Keratinocyte (primary cell): ENCODE measurements at places on chromosomes 12 and 14.
A peak's percentile ranks its signal among the peaks of the same experiment; 100 is the strongest.

DNA sequence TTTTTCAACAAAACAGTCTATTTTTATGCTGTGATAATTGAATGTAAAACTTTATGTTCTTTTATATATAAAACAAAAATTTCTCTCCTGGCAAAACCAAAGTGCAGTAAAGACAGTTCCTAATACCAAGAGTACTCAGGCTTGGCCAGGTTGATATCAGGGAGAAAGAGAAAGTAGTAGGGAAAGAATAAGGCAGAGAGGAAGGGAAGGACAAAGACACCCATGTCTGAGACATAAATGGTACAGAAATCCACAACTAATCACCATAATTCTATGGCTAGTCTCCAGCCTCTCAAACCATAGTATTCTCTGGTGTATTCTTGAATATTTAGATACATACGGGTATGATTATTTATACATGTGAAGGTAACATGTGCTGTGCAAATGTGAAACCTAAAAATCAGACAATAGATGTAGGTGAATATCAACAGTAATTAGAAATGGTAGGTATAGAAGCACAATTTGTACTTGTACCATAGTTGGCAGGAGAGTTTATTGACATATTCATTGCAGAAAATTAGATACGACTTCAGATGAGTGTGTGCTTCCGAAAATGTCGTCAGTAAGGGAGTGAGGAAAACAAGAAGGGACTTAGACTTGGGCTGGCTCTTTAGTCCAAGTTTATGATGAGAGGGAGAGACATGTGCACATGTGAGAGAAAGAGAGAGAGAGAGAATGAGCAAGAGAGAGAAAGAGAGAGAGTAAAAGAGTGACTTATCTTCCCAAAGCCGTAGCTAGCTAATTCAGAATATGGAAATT lies 230.8 kb upstream of the NPAS3 start:
- no peaks in the 10 kb centered on the region for H3K4me1 ChIP-seq
- H3K27me3 ChIP-seq: no peaks in the 10 kb centered on the region
- no peak overlapping the region for H3K27ac ChIP-seq
- no peak for DNase-seq

DNA sequence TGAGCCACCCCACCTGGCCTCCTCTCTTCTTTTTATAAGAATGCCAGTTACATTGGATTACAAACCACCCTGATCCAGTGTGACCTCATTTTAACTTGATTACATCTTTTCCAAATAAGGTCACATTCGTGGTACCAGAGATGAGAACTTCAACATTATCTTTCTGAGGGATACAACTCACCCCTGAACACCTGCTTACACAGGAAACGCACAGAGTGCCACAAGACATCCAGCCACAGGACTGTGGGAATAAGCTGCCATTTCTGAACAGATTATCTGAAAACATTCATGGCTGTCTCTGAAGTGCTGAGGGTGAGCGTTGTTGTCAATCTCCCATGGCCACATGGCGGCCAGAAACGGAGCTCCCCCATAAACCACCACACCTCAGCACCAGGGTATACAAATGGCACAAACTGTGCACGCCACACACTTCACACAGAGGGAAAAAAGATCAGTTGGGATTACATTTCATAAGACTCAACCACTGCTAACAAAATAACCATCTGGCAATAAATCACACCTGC lies 23.7 kb downstream of the FOXN3 start:
- no peaks in the 10 kb centered on the region for H3K27me3 ChIP-seq
- no peaks in the 10 kb centered on the region for H3K4me1 ChIP-seq
- no peak overlapping the region for H3K27ac ChIP-seq
- no peaks in the 10 kb centered on the region for H3K36me3 ChIP-seq
- H3K4me3 ChIP-seq: no peak overlapping the region

GRCh38 chr14:70045310-70045709 lies 143.4 kb downstream of the SLC8A3 start:
- H3K4me3 ChIP-seq: no peak overlapping the region
- H3K36me3 ChIP-seq: no peaks in the 10 kb centered on the region
- no peak overlapping the region for H3K27ac ChIP-seq
- H3K4me1 ChIP-seq: peaks cover 3% of the 10 kb centered on the region
- peaks cover 4% of the 10 kb centered on the region for H3K27me3 ChIP-seq
- DNase-seq: no peak

- H3K36me3 ChIP-seq: peaks cover 28% of the 10 kb centered on the region
- H3K4me3 ChIP-seq: no peak overlapping the region
- H3K27ac ChIP-seq: no peak overlapping the region
These were observed 64.8 kb upstream of the YARS2 start for GRCh38 chr12:32820376-32820931.

DNA sequence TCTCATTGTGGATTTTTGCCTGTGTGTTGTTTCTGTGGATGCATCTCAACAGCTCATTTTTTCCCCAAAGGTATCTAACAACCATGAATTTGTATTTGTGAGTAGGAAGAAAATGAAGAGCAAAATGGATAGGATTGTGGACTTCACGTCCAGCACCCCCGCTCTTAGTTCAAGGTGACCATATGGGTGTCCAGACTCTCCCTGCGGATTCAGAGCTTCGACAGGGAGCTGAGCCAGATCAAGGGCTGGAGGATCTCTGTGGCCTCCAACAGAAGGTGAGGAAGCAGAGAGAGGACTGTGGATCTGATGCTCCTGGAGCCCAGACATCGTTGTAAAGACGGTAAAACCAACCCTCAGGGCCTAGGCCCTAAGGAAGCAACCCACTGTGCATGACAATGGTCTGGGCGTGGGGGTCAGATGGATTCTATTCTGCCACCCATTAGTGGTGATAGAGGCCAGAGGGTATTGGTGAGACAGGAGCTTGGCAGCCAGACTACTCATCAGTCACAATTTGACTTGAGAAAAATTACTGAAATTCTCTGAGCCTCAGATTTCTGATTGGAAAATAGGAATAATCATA lies 659.7 kb upstream of the TMEM132C start:
- no peak overlapping the region for H3K4me3 ChIP-seq
- no peak for DNase-seq
- H3K4me1 ChIP-seq: no peaks in the 10 kb centered on the region
- H3K36me3 ChIP-seq: no peaks in the 10 kb centered on the region

- H3K27me3 ChIP-seq: no peaks in the 10 kb centered on the region
- H3K4me3 ChIP-seq: no peak overlapping the region
- H3K27ac ChIP-seq: peak overlapping the region; percentile 82
- H3K4me1 ChIP-seq: peaks cover 37% of the 10 kb centered on the region
- no peak for DNase-seq
These were observed 7.6 kb upstream of the PTPRB start for GRCh38 chr12:70644861-70645260.

DNA sequence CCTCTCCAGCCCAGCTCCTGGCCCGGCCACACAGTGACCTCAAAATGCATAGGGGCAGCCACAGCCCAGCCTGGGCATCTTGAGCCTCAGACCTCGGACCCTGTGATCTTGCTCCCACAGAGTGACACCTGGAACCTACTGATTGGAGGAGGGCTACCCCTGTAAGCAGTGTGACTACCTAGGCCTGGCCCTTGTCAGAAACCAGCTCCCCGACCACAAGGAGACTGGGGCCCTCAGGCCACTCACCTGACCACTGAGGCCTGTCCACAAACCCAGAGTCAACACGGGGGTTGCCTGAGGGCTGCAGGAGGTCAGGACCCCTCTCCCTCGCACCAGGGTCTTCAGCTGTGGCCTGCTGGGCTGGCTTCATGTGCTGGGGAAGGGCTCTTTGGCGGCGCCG lies 9.0 kb downstream of the ANHX start:
- H3K4me1 ChIP-seq: no peaks in the 10 kb centered on the region
- no peak for DNase-seq
- no peak overlapping the region for H3K27ac ChIP-seq
- H3K4me3 ChIP-seq: no peak overlapping the region

- no peaks in the 10 kb centered on the region for H3K36me3 ChIP-seq
- H3K27ac ChIP-seq: no peak overlapping the region
- H3K4me3 ChIP-seq: no peak overlapping the region
- no peaks in the 10 kb centered on the region for H3K27me3 ChIP-seq
- no peaks in the 10 kb centered on the region for H3K4me1 ChIP-seq
- DNase-seq: no peak
These were observed 16.9 kb upstream of the PPP4R4 start for GRCh38 chr14:94157197-94157596.

GRCh38 chr14:64604881-64605280 lies 55.1 kb downstream of the PPP1R36 start:
- H3K36me3 ChIP-seq: no peaks in the 10 kb centered on the region
- no peak overlapping the region for H3K4me3 ChIP-seq
- H3K4me1 ChIP-seq: peaks cover 35% of the 10 kb centered on the region
- H3K27ac ChIP-seq: peak overlapping the region; percentile 87
- DNase-seq: peak; percentile 81
- no peaks in the 10 kb centered on the region for H3K27me3 ChIP-seq

GRCh38 chr14:89502966-89503365 lies 85.9 kb upstream of the FOXN3 start:
- H3K4me3 ChIP-seq: no peak overlapping the region
- peaks cover 10% of the 10 kb centered on the region for H3K4me1 ChIP-seq
- no peak overlapping the region for H3K27ac ChIP-seq

GRCh38 chr14:102606296-102606695 lies 13.8 kb downstream of the RCOR1 start:
- H3K4me1 ChIP-seq: peaks cover 42% of the 10 kb centered on the region
- no peak overlapping the region for H3K4me3 ChIP-seq
- no peaks in the 10 kb centered on the region for H3K27me3 ChIP-seq
- DNase-seq: no peak
- H3K27ac ChIP-seq: no peak overlapping the region
- H3K36me3 ChIP-seq: peaks cover 1% of the 10 kb centered on the region

DNA sequence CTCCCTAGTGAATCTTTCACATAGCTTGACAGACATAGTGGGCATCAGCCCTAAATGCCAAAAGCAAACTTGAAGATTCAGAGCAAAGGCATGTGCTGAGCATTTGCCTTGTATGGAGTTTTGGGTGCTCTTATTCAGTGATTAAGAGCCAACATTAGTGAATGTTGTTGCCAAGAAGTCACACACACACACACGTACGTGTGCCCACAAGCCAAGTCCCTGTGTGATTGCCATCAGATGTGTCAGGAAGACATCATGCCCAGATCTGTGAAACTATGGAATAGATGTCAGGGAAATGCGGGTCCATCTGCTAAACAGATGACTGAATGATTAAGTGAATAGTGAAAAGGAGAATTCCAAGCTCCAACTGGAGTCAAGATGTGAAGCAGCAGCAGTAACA lies 149.0 kb downstream of the AKAP6 start:
- no peak overlapping the region for H3K4me3 ChIP-seq
- no peaks in the 10 kb centered on the region for H3K27me3 ChIP-seq
- H3K27ac ChIP-seq: no peak overlapping the region
- DNase-seq: no peak
- H3K4me1 ChIP-seq: peaks cover 35% of the 10 kb centered on the region
- no peaks in the 10 kb centered on the region for H3K36me3 ChIP-seq

DNA sequence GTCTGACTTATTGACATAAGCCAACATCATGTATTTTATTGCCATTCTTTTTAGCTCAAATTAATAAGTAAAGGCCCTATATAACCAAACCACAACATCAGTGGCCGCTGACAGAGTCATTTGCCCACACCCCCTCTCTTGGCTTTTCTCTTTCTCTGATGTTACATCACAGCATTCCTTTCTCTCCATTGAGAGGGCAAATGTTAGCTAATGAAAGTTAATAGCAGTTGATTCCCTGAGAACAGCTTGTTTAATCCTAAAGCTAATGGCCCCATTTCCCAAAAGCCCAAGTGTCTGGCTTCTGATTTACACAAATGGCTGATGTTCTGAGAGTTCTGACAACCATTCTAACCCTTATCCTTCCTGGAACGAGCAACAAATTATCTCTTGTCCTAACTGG lies 308.8 kb downstream of the SNAPC1 start:
- DNase-seq: no peak
- no peak overlapping the region for H3K4me3 ChIP-seq

GRCh38 chr12:42362647-42363260 lies 36.8 kb downstream of the PPHLN1 start:
- H3K36me3 ChIP-seq: peaks cover 4% of the 10 kb centered on the region
- H3K27ac ChIP-seq: no peak overlapping the region

- H3K27me3 ChIP-seq: no peaks in the 10 kb centered on the region
- H3K27ac ChIP-seq: peak overlapping the region; percentile 14
- no peaks in the 10 kb centered on the region for H3K36me3 ChIP-seq
- H3K4me1 ChIP-seq: peaks cover 17% of the 10 kb centered on the region
- DNase-seq: no peak
These were observed 23.9 kb upstream of the AICDA start for GRCh38 chr12:8636581-8636980.

DNA sequence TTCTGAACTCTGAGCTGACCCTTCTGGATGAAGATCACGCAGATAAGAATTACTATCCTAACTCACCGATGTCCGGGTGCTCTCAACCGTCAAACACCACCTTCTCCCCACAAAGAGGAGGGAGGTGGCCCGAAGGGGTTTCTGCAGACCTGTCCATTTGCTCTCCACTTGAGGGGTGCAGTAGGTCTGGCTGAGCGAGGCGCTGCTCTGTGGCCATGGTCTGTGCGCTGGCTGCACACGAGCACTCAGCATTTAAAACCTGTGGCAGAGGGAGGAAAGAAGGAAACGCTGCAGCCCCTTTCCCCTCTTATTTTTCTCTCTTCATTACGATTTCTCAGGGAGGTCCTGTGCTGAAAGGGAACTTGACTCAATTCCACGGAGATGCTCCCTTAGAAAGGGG lies 1.5 kb upstream of the HOXC13 start:
- no peak overlapping the region for H3K27ac ChIP-seq
- peaks cover 33% of the 10 kb centered on the region for H3K27me3 ChIP-seq
- H3K4me3 ChIP-seq: no peak overlapping the region
- peaks cover 18% of the 10 kb centered on the region for H3K4me1 ChIP-seq
- no peaks in the 10 kb centered on the region for H3K36me3 ChIP-seq
- no peak for DNase-seq

DNA sequence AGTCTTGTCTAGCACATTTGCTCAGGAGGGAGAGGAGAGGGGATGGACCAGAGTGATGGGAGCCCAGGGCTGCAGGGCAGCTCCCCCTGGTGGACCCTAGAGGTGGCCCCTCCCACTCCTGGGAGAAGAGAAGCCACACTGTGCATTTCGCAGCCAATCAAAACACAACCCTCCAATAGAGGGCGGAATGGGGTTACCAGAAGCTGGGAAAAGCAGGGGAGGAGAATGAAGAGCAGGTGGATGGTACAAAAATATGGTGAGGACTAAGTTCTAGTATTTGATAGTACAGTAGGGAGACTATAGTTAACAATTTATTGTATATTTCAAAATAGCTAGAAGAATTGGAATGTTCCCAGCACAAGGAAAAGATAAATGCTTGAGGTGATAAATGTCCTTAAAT lies 23.6 kb downstream of the VASH1 start:
- peaks cover 7% of the 10 kb centered on the region for H3K4me1 ChIP-seq
- no peak overlapping the region for H3K27ac ChIP-seq
- DNase-seq: no peak
- no peak overlapping the region for H3K4me3 ChIP-seq

GRCh38 chr12:7678744-7679143 lies 13.0 kb upstream of the APOBEC1 start:
- H3K4me1 ChIP-seq: no peaks in the 10 kb centered on the region
- no peak overlapping the region for H3K4me3 ChIP-seq
- H3K27ac ChIP-seq: no peak overlapping the region
- no peaks in the 10 kb centered on the region for H3K36me3 ChIP-seq

GRCh38 chr12:51534216-51535074 lies 56.6 kb upstream of the SCN8A start:
- H3K27ac ChIP-seq: no peak overlapping the region
- H3K4me3 ChIP-seq: no peak overlapping the region
- peaks cover 11% of the 10 kb centered on the region for H3K27me3 ChIP-seq
